ENCODE measurements at places on chromosomes 1 and 21. TPM values are rescaled to one million over a fixed set of nuclear protein-coding genes. Genes with fewer than 3 reads are reported as not detected.
A peak's percentile ranks its signal among the peaks of the same experiment; 100 is the strongest.

- DNase-seq: no peak
These were observed 61.9 kb downstream of the KCNC4 start for GRCh38 chr1:110272045-110272444.

- no peak for DNase-seq
These were observed 805.8 kb downstream of the USP25 start for GRCh38 chr21:16535626-16536025.

DNA sequence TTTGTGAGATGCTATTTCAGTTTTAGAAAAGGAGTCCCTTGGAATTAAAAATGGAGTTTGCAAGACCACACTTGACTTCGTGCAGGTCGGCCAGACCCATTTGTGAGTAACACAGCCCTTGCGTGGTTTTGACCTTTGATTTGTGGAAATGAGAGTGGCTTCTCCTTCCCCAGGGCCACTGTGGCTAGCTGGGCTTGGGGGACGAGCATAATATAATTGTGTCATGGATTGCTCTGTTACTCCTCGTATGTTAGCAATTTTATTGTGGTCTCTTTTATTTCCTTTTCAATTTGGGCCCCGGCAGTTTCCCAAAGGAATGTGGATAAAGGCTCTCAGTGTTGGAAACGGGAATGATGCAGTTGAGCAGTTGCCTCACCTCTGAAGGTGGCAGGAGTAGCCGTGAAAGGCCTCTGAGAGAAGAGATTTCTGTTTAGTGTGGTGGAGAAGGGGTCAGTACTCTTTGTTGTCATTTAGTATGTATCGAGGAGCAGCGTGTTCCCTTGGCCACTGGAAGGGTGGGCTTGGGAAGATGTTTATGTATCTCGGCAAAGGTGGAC lies 194.6 kb downstream of the PBX1 start:
- no peak for DNase-seq

- DNase-seq: no peak
These were observed 2.0 kb downstream of the SV2A start for GRCh38 chr1:149915429-149916192.

DNA sequence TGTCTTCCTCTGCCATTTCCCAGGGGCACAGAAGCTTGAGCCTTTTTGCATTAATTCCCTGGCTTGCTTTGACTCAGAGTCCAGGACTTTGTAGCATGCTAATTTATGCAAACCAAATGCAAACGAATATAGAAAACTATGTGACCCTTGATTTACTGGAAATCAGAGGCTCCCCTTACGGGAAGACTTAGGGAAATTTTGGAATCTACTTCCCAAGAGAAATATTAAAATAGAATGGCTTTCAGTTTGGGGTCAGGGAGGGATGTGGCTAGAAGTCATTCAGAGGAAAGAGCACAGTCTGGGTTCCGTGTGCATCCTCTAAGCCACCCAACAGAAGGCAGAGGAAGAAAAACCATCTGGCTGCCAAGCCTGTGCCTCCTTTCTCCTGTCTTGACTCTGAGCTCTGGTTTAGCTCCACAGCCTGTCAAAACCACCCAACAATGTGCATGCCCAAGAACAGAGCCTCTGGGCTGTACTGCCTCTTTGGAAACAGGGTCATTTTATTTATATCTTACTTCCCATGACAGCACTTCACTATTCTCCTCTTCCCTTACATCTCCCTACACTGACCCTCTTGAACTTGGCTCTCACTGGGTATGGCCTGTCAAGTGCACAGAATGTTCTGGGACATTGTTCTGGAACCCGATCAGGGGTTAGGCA lies 30.1 kb downstream of the ATF3 start:
- no peak for DNase-seq

DNA sequence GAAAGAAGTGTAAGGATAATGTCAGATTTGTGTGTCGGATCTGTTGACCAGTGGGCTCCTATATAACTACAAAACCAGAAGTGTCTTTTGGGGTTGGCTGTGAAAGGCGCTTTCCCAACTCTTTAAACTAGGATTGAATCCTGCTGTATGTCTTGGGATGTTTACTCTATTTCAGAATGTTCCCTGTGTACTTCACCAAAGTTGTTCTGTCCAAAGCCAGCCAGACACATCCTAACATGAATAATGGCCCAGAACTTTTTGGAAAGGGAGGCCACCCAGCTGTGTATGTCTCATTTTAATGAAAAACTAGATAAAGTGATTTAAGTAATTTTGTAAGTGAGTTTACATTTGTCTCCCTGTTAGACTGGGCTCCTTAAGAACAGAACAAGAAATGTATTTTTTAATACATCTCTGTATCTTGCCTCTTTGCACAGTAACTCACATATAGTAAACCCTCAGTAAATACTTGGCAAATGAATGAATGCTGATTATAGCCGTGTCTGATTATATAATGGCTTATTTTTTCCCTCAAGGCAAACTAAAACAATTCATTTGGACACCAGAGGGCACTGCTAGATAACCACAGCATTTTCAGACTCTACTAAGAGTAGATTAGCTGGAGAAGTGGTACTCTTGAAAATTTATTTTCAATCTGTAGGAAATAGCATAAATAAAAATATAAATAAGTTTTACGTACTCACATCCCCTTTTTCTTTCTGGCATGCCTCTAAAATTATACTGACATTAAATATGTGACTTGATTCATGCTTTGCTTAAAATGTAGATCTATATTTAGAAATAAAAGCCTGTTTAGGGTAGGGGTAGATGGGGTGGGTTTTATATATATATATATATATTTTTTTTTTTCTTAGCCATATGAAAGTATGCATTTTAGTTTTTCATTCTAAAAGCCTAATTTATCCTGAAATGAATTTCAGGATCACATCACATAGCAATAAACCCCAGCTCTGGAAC lies 23.8 kb downstream of the TSEN15 start:
- DNase-seq: no peak

DNA sequence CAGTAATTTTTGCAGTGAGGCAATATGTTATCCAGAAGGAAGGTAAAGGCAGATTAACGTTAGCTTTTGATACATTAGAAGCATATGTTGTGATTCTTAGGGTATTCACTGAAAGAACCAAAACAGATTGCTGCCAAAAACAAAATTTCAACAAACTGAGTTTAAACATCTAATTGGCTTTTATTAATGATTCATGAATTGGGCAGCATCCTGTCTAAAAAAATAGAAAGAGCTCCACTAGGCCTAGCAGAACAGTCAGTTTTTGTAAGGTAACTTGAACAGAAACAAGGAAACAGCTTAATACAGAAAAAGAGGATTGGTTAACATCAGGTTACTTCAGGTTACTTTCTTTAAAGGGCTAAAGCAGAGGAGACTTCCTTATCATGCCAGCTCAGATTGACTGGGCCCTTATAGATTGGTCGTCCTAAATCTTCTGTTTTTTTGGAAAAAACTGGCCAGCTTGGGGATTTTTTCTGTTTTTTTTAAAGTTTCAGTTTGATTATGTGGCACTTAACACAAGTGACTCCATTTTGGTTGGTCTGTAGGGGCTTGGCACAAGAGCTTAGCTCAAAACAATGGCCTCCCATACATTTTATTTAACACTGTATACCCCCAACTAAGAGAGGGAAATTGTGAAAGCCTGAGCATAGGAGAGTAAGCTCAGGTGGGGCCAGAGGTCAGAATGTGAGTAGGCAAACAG lies 36.8 kb upstream of the GALNT2 start:
- no peak for DNase-seq

Gene LCE2A
- total RNA-seq: not detected

DNA sequence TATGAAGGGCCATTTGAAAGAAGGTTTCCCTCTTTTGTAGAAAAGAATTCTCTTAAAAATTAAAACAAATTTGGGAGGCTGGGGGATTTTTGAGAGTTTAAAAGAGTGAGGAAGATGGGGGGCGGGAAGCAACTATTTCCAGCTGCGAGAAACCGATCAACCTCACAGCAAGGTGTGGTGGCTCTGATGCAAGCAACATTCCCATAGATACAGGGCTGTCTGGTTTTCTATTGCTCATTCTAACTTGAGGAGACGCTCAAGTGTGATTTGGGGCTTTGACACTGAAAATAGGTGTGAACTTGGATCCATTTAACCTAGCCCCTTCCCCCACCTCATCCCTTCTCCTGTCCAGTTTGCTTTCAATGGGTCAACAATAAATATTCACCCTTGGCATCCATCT lies 7.2 kb downstream of the RUNX1 start:
- no peak for DNase-seq

GRCh38 chr1:182164273-182164672 lies 102.8 kb upstream of the ZNF648 start:
- no peak for DNase-seq

- no peak for DNase-seq
These were observed 3.1 kb downstream of the TNNT2 start for GRCh38 chr1:201374364-201374763.

DNA sequence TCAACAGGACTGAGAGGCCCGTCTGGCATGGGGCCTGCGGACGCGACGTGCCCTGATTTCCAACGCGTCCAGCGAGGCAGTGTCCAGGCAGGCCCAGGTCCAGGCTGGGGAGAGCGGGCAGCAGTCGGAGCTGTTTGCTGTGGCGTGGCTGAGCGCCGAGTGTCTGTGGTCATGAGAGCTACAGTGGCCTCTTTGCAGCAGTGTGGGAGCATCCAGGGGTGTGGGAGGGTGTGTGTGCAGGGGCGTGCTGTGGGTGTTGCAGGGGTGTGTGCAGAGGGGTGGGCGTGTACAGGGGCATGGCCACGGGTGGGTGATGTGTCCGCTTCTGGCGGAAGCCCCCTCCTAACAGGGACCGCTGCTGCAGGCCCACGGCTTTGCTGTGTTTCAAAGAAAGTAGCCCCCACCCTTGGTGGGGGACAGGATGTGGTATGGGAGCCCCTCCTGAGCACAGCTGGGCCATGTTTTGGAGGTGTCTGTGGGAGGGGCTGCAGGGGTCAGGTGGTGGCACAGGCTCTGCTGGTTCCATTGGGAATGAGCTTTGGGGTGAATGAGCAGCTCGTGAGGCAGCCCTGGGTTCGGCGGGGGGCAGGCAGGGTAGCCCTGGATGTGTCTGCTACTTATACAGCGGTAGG lies 17.7 kb downstream of the PLCH2 start:
- DNase-seq: no peak

Gene NEK2
- total RNA-seq: not detected

- DNase-seq: no peak
These were observed 68.3 kb downstream of the PTGER3 start for GRCh38 chr1:70979313-70979712.

GRCh38 chr1:58165073-58165472 lies 381.5 kb downstream of the OMA1 start:
- no peak for DNase-seq

Gene RAP1GAP
- total RNA-seq: 0.26 TPM

GRCh38 chr21:25879203-25879602 lies 144.4 kb downstream of the GABPA start:
- no peak for DNase-seq

Gene FAM167B
- total RNA-seq: 7.5 TPM

DNA sequence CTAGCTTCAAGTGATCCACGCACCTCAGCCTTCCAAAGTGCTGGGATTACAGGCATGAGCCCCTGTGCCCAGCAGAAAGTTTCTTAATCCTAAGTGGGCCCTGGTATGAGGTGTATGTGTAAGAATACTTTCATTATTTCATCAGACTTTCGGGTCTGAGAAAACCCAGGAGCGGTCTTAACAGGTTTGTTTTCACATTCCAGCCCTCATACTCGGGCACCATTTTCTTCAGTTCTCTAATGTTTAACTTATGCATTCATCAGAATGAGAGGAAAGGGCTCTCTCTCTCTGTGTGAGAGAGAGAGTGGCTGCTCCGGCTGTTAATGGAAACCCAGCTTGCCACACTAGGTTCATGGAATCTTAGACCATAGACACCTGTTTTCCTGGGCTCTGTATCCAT lies 4.2 kb upstream of the PADI1 start:
- DNase-seq: no peak

- DNase-seq: no peak
These were observed 10.3 kb downstream of the SH3GLB1 start for GRCh38 chr1:86714561-86715244.

- no peak for DNase-seq
These were observed 3.3 kb downstream of the DPH5 start for GRCh38 chr1:101022294-101022693.

GRCh38 chr1:1603671-1604373 lies 3.9 kb upstream of the FNDC10 start:
- DNase-seq: no peak

Gene BATF3
- total RNA-seq: 18.8 TPM

DNA sequence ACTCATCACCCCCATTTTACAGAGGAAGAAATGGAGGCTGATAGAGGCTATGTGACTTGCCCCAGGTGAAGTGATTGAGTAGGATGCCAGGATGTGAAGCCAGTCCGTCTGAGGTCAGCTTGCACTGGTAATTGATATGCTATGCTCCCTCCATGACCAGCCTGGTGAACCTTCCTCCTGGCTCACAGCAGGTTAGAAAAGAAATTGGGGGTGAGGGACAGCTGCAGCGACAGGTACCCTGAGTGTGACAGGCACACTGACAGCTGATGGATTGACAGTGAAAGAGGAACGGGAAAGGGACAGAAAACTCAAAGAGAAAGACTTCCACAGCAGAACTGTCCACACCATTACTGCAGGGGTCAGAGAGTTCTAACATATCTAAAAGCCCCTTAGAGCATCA lies 102.1 kb downstream of the SUSD4 start:
- DNase-seq: no peak

- peak; percentile 94 for DNase-seq
These were observed 7.7 kb upstream of the MPZL1 start for GRCh38 chr1:167714098-167714438.

- DNase-seq: no peak
These were observed 4.3 kb upstream of the S100A9 start for GRCh38 chr1:153353226-153353947.

GRCh38 chr1:35499231-35499630 lies 58.0 kb downstream of the KIAA0319L start:
- DNase-seq: no peak

- no peak for DNase-seq
These were observed 24.4 kb downstream of the EFCAB7 start for GRCh38 chr1:63547621-63548294.

Gene ENO1
- 863 TPM for total RNA-seq

DNA sequence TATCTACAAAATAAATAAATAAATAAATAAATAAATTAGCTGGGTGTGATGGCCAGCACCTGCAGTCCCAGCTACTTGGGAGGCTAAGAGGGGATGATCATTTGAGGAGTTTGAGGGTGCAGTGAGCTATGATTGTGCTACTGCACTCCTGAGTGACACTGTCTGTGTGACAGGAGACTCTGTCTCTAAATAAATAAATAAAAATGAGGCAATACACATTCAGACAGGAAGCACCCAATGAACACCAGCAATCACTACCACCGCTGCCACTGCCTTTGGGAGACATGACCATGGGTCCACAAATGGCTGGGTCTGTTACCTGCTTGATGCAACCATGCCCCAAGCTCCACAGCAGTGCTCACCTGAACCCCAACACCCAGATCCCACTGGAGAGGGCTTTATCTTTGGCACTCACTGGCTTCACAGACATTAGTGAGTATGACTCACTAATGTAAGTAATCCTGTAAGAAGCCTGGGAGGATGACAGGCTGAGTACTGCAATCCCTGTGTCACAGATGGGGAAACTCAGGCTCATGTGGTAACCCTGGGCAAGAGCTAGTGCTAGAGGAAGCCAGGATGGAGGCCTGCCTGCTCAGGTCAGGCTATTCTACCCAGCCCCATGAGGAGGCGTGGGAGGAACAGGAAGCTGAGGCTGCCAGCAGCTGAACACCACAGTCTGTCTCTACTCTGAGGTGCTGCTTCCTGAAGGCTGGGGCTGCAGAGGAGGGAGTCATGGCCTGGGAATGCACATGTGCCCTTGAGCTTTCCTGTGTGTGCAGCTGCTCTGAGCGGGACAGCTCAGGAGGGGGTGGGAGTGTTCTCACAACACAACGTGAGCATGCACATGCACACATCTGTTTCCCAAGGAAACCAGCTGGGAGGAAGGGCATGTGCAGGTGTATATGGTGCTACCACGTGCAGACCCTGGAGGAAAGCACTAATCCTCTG lies 43.0 kb downstream of the SLC9A1 start:
- no peak for DNase-seq
